ENCODE measurements at places on chromosomes 5 and 9.

DNA sequence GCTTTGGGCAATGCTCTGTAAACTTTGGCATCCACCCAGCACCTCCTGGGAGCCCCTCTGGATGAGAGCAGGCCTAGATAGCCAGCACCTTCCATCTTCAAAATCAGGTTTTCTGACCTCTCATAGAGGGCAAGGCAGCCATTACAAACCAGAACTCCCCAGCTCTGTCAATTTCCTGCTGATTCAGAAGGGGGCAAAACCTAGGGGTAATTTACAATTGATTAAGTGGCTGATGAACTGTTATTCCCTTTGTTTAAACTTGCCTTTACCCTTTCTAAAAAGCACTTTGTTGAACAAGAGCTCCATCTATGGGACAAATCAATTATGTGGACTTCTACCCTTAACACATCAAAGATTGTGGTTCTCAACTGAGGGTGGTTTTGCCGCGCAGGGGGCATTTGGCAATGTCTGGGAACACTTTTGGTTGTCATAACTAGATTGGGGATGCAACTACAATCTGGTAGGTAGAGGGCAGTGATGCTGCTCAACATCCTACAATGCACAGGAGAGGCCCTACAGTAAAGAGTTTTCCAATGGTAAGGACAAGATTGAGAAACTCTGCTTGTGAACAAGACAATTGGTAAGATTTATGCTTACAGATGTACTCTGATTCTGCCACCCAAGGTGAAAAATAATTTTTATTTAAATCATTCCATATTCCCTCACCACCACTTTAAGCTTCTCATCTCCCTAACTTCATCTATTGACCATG is 184.1 kb downstream of the MARCHF11 start:
- DNase-seq, result no peak

- no peak for DNase-seq
Observed at GRCh38 chr5:3303777-3304176, 291.9 kb upstream of the IRX1 start.

- no peak for DNase-seq
Observed at GRCh38 chr9:87551772-87552217, 54.1 kb downstream of the DAPK1 start.

DNA sequence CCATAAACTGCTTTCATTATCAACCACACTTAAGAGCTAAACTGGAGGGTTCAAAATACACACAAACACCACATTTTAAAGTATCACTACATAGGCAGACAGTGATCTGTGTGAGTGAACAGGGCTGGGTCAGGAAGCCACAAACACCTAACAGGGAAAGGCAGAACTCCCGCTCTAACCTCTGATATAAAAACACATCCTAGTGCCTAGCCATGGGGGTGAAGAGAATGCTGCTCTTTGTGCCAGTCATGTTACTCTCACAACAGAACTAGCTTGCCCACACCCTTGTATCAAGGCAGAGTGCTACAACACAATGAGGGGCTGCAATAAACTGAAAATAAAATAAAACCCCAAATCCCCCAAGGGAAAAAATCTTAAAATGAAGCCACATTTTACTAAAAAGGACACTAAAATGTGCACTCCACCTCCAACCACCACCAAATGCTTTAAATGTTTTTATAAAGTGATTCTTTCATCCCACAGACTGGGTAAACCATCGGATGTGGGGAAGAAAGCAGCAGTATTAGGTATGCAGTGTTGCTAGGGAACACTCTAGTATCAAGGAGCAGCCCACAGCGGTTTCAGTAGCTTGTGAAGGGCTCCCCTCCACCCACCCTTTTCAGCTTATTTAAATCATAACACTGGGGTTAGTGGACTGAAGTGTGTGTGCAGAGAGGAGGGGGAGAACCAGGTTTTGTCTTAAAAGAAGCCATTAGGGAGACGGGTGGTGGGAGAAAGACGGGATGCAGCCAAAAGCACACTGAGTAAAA is 64.5 kb downstream of the TMEM161B start:
- DNase-seq, result peak; percentile 23

GRCh38 chr5:32843531-32843895 is 132.4 kb downstream of the NPR3 start:
- DNase-seq, result no peak

Data from stimulated activated CD8-positive, alpha-beta memory T cell treated with anti-CD3 and anti-CD28 coated beads, Interleukin-2, amount 100 ng/mL, for 48 hours (primary cell).